CD4-positive, alpha-beta T cell treated with Interleukin-17A for 4 hours (primary cell): ENCODE measurements at places on chromosomes 2 and 18.

DNA sequence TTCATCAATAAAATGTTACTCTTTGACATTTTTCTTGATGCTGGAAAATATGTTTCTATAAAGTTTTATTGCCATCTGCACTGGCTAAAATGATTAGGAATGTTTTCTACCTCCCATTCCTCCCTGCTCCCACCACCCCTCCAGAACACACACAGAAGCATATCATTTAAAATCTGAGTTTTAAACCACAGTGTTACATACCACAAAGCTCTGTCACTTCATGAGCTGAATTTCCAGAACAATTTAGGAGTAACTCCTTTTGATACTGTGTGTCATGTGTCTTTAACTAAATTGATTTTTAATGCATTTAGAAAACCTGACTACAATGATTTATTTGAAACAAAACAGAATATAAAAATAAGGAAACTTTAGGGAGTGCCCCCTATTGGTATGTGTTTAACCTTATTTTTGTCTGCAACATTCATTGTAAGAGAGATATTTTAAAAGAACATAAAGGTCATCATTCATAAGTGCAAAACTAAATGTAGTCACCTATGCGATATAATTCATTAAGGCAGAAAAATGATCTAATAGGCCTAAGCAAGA, 52.0 kb downstream of the FEZ2 start:
- DNase-seq, result no peak

- no peak for DNase-seq
These were observed 602.9 kb downstream of the ARHGAP15 start for GRCh38 chr2:143732076-143732475.

DNA sequence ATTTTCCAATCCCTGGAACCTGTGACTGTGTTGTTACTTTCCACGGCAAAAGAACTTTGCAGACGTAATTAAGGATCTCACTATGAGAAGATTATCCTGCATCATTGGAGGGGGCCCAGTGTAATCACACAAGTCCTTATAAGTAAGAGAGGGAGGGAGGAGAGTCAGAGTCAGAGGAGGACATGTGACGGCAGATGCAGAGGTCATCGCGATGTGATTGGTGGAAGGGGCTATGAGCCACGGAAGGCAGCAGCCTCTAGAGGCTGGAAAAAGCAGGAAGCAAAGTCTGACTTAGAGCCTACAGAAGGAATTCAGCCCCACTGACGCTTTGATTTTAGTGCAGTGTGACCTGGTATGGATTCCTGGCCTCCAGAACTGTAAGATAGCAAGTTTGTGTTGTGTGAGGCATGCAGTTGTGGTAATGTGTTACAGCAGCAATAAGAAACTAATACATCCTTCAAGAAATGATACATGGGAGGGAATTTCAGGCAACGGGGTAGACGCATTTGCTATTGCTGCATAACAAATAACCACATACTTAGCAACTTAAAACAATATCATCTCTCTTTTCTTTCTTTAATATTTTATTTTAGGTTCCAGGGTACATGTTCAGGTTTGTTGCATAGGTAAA, 112.7 kb upstream of the SERPINE2 start:
- DNase-seq, result no peak

- no peak for DNase-seq
These were observed 213.4 kb downstream of the ZBTB7C start for GRCh38 chr18:48195787-48196186.

- DNase-seq, result no peak
These were observed 14.8 kb upstream of the ALPI start for GRCh38 chr2:232441147-232441651.

GRCh38 chr2:105732955-105733607, 11.6 kb upstream of the NCK2 start:
- DNase-seq, result no peak

GRCh38 chr2:10003206-10004125, 39.9 kb upstream of the KLF11 start:
- no peak for DNase-seq

DNA sequence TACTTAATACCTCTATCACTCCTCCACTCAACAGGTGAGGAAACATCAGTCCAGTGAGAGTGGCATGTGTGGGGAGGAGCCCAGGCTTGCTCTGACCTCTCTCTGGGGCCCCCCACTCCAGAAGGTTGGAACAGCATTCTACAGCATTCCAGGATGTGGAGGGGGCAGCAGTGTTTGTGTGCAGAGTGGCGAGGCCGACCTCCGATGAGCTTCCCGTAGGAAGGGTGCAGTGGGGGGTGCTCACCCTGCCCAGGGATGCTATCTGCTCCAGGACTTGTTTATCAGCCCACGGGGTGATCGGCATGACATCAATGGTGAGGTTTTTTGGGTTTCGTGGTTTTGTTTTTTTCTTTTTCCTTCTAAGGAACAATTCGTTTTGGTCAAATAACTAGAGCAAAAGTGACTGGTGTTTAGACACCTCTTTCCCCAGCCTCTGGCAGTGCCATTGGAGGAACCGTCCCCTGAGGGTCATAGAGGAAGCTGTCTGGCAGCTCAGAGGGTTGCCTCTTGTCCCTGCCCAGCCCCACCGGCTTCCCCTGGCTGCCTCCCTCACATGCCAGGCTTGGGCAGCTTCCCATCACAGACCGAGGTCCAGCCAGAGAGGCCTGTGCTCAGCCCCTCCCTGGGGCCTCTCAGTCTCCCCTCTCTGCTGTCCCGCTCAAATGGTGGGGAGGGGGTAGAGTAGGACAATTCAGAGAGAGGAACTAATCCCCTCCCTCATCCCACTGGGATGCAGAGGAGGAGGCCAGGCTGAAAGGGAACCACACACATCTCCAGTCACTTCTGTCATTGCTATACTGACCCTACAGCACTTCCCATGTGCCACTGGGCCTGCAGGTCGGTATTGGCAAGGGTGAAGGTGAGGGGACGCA, 96.5 kb downstream of the ZFP36L2 start:
- peak; percentile 57 for DNase-seq

DNA sequence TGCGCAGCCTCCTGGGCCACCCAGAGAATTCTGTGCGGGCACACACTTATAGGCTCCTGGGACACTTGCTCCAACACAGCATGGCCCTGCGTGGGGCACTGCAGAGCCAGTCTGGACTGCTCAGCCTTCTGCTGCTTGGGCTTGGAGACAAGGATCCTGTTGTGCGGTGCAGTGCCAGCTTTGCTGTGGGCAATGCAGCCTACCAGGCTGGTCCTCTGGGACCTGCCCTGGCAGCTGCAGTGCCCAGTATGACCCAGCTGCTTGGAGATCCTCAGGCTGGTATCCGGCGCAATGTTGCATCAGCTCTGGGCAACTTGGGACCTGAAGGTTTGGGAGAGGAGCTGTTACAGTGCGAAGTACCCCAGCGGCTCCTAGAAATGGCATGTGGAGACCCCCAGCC, 11.8 kb upstream of the TTLL4 start:
- no peak for DNase-seq

DNA sequence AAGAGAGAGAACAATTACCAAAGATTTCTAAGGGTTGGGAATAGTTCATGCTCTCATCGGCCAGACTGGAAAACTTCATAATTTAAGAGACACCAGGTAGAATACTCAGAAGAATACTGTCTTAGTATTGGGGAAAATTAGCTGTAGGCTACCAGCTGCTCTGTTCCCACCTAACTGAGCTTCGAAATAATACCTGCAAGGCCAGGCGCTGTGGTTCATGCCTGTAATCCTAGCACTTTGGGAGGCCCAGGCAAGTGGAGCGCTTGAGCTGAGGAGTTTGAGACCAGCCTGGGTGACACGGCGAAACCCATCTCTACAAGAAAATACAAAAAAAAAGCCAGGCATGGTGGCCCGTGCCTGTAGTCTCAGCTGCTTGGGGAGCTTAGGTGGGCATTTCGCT, 35.8 kb downstream of the MAP4K3 start:
- DNase-seq, result no peak

GRCh38 chr18:35415511-35416073, 38.5 kb upstream of the ZNF396 start:
- no peak for DNase-seq

DNA sequence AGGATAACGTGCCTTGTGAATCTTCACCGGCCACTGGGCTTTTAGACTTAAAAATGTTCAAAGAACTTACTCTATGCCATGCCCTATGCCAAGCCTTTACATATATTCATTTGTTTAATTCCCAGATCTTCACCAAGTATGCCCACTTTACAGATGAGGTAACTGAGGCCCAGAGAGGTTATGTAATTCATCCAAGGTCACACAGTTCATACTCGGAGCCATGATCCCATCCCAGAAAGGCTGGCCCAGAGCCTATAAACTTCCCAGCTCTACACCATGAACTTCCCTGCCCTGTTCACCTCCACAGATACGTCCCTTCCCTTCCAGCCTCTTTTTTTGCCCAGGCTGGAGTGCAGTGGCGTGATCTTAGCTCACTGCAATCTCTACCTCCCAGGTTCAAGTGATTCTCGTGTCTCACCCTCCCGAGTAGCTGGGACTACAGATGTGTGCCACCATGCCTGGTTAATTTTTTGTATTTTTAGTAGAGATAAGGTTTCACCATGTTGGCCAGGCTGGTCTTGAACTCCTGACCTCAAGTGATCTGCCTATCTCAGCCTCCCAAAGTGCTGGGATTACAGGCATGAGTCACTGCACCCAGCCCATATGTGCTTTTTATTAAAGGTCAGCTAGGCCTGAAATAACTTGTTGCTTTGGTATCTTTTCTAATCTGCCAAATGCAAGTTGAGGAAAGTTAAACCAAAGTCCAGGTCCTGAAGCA, 44.1 kb downstream of the MTHFD2 start:
- DNase-seq, result no peak

DNA sequence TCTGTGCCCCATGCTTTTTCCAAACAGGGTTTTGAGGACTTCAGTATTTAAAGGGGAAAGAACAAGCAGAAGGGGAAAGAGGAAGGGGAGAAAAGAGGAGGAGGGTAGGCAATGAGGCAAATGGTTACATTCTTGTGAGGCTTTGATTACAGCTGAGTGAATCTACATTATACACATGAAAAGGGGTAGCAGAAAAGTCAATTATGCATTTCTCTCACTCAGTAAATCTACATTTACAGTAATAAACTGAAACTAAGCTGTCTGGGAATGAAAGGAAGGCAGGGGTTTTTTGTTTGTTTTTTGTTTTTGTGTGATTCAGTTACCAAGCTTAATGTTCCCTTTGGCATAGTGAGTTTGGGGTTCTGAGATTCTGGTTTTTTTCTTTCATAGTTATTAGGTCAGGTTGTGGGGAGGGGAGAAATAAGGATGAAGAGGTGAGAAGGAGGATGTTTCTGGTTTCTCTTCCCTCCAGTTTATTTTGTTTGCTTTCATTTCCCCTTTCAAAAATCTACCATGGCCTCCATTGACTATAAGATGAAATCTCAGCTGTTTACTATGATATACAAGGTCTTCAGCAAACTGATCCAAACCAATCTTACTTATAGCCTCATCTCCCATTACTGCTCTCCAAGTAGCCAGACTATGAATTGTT, 18.7 kb downstream of the C18orf63 start:
- no peak for DNase-seq

DNA sequence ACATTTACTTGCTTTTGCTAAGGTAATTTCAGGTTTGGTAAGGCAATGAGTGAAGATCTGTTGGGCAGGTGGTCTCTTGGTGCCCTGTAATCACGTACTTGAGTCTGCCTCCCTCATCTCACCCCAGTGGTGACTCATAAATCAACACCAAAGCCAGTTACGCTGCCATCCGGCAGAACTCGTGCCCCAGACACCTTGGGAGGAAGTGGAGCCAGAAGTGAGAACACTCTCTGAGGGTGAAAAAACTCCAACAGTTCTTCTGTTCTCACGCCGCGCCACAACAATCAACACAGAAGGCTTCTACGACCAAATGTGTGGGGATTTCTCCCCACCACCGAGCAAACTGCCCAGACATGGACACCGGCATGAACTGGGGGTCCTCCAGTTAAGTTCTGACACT, 206.2 kb downstream of the ARL4C start:
- peak; percentile 86 for DNase-seq

GRCh38 chr2:67462738-67463496, 65.8 kb downstream of the ETAA1 start:
- no peak for DNase-seq

DNA sequence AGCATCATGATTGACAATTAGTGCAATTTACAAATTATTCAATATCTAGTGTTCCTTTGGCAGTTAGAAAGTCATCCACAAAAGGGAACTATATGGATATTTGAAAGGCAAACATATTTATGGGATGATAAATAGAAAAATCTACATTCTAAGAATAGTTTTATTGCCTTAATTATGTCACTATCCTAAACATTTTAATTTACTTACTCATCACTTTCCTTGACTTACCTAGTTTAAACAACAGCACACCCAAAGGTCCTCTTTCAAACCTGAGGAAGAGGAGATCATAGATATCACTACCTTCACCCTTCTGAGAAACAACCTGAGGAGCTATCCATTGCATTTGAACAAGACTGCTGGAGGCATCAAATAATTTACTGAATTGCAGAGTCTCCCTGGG, 184.5 kb downstream of the WDPCP start:
- DNase-seq, result no peak

- no peak for DNase-seq
These were observed 67.5 kb upstream of the APCDD1 start for GRCh38 chr18:10386956-10387355.

- DNase-seq, result peak; percentile 59
These were observed 35.0 kb downstream of the RTN4 start for GRCh38 chr2:55014962-55015939.

- no peak for DNase-seq
These were observed 1060.0 kb upstream of the DDX18 start for GRCh38 chr2:116754381-116755101.

GRCh38 chr18:62566199-62566598, 43.4 kb downstream of the ZCCHC2 start:
- peak; percentile 36 for DNase-seq

- DNase-seq, result peak; percentile 78
These were observed 108.7 kb downstream of the UXS1 start for GRCh38 chr2:106085181-106085940.
